ENCODE measurements at places on chromosomes 3 and 15.

DNA sequence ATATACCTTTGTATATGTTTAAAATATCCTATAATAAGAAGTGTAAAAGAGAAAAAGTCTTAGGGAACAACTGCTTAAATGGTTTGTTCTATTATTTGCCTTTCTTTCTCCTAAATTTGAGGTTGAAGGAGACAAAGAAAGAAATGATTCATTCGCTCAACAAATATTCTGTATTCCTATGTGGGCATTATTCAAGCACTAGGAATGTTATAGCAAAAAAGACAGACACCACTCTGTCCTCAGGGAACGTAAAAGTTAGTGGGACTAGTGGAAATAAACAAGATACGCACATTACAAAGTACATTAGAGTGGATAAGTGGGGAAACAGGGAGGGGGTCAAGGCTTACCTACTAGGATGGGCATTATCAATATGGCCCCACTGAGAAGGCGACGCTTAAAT lies 332.2 kb downstream of the LPP start:
- no peak for DNase-seq

- no peak for DNase-seq
Observed at GRCh38 chr3:46212101-46212500, 4.0 kb upstream of the CCR1 start.

DNA sequence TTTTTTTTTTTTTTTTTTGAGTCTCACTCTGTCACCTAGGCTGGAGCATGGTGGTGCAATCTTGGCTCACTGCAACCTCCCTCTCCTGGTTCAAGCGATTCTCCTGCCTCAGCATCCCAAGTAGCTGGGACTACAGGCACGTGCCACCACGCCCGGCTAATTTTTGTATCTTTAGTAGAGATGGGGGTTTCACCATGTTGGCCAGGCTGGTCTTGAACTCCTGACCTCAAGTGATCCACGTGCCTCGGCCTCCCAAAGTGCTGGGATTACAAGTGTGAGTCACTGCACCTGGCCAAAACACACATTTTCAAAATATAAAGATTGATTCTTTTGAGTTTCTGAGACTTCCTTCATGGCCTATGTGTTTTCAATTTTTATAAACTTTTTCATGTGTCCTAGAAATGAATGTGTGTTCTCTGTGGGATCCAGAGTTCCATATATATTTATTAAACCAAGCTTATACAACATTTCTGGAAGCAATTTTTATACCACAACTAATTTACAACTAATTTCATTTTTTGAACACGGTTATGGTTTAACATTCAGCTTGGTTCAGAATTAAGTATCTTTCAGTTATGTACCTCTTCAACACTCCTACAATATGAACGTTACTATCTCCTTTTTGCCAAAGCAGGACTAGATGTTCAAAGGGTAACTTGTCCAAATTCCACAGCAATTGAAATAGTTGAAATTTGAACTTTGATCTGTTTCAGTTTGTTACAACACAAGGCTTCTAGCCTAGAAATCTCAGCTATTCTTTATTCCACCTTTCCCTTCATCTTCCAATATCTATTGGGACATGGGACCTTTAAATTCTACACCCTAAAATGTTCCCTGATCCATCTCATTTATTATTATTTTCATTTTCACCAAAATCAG lies 1.5 kb downstream of the ACAD11 start:
- no peak for DNase-seq

DNA sequence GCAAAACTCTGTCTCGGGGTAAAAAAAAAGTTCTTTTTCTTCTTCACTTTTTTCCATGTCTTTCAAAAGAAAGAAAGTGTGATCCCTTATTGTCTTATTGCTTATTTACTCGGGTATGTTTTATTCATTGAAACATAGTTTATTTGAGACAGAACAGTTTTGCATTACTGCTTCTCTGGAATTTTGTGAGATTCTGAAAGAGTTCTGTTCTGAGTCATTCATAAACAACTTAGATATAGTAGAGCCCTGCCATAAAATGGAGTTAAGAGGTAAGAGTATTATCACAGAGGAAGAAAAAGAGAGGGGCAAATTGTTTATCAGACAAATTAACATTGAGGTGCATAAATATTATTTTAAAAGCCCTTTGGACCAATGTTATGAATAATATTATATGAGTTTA lies 522.2 kb downstream of the ROBO2 start:
- DNase-seq = no peak

- peak; percentile 96 for DNase-seq
Observed at GRCh38 chr3:125129512-125129997, 73.8 kb upstream of the HEG1 start.

GRCh38 chr15:95401587-95401986 lies 928.9 kb upstream of the NR2F2 start:
- DNase-seq = no peak

DNA sequence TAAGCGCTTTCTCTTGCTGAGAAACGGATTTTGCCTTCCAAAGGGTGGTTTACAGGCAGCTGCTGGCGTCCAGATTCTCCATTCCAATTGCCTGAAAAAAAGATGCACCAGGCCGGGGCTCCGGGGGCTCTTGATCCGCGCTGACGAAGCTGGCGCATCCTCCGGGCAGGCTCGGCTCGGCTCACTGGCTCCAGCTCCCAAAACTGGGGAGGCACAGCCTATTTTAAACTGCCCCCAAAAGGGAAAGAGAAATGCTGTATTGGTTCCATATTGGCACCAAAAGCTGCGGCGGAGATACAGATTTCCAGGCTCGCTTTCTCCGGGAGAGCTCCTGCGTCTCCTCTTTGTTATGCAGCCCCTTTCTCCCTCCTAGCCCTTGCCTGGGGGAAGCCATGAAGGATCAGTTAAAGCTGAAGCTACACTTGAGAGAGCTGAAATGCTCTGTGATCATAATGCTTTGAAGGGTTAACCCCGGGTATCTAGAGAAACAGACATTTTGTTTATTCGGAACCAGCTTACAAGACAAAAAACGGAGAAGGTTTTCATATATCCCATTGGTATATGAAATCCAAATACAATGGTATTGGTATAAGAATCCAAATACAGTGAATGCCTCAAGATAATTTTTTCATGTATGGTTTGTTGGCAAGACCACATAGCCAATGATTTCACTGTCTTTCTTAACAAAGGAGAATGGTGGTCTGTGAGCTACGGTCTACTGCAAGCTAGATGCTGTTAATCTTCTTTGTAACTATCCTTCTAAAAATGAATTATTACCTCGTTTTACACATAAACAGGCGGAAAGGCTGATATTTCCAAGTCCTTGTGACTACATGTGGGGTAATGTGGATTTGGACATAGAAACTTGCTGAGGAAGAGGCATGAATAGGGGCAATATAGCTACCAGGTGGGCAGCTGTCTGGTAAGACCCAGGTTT lies 693 bp downstream of the CD200 start:
- no peak for DNase-seq

DNA sequence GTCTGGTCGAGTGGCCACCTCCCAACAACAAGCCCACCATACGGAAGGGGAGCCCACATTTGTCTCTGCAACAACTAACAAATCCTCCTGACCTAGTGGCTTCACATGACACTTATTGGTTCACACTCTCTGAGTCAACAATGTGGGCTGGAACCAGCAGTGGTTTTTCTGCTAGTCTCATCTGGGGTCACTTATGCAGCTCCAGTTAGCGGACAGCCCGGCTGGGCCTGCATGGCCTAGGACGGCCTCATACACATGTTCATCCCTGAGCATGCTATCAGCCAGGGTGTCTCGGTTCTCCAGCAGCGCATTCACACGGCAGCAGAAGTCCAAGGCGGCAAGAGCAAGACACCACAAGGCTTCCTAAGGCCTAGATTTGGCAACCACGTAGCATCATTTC lies 281.7 kb downstream of the XXYLT1 start:
- DNase-seq = no peak

- no peak for DNase-seq
Observed at GRCh38 chr3:112860898-112861297, 14.2 kb upstream of the CD200R1L start.

- DNase-seq = no peak
Observed at GRCh38 chr3:49359623-49360022, 1.5 kb upstream of the GPX1 start.

DNA sequence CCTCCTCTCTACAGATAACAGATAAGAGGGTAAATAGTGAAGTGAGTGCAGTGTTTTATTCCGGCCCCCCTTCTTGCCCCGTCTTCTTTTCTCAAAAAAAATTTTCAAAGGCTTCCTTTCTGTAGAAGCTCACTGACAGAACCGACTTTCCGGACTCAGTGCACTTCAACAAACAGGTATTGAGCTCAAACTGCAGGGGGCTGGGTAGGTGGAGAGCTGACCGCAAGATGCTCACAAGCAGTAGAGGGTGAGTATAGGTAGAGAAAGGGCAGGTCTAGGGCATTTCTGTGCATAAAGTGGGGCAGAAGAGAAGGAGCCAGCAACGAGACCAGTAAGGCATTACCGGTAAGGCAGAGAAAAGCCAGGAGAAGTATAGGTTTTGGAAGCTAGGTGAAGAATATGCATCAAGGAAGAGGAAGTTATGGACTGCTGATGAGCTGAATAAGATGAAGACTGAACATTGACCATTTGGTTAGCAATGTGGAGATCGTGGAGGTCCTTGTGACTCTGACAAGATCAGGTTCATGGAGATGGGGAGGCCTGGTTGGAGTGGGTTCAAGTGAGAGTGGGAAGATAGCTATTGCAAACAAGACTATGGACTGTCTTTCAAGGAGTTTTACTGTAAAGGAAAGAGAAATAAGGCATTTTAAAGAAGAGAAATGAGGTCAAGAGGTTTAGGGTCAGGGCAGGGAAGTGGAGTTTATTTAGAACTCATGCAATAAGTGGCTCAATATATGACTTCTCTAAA lies 97.4 kb downstream of the ST6GAL1 start:
- DNase-seq = no peak

- DNase-seq = no peak
Observed at GRCh38 chr15:31932576-31932975, 97.7 kb upstream of the CHRNA7 start.

DNA sequence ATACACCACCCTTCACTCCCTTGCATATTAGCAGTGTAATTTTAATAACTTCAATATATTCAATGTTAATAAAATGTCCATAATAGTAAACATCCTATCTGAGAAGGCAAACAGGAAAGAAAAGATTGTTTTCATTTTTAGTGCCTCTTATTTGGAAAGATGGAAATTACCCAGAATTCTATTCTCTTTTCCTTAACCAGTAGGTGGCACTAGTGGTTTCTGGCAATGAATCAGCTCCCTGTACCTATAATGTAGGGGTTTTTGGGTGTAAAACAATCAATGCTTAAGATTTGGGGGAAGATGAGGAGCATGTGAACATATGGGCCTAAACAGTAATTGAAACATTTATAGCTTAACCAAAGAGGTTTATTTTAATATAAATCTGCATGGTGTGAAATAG lies 5.7 kb upstream of the SEMA6D start:
- DNase-seq = no peak

DNA sequence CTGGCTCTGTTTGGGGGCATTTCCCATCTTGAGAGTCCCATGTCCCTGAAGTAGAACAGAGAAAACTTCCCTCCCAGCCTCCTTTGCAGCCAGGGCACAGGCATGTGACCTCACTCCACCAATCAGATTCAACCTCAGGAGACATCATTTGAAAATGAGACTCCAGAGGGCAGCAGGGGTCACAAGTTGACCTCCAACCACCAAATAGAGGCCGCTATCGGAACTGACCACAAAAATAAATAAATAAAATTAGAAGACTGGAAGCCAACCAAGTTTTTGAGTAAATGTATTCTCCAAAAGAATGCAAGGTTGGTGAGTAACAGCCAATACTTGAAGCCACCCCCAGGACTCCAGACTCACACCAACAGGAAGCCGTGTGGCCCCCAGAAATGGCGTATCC lies 106.5 kb downstream of the CHSY1 start:
- DNase-seq = no peak

GRCh38 chr15:50758712-50759205 lies 6.7 kb downstream of the SPPL2A start:
- no peak for DNase-seq

- DNase-seq = no peak
Observed at GRCh38 chr3:5694266-5694665, 506.8 kb downstream of the EDEM1 start.

DNA sequence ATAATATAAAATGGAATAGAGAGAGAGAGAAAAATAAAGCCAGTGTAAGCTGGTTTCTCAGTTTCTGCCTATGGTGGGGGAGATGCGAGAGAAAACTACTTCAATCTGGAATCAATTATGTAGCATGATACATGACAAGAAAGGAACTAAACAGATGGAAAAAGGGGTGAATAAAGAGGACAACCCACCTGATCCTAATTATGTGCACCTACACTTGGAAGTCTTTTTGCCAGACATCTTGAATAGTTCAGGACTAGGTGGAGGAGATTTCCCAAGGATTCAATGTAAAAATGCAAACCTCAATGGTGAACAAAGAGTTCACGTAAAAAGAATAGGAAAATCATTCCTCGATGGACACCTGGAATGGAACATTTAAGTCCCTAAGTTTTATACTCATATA lies 524.4 kb upstream of the RGMA start:
- DNase-seq = no peak

DNA sequence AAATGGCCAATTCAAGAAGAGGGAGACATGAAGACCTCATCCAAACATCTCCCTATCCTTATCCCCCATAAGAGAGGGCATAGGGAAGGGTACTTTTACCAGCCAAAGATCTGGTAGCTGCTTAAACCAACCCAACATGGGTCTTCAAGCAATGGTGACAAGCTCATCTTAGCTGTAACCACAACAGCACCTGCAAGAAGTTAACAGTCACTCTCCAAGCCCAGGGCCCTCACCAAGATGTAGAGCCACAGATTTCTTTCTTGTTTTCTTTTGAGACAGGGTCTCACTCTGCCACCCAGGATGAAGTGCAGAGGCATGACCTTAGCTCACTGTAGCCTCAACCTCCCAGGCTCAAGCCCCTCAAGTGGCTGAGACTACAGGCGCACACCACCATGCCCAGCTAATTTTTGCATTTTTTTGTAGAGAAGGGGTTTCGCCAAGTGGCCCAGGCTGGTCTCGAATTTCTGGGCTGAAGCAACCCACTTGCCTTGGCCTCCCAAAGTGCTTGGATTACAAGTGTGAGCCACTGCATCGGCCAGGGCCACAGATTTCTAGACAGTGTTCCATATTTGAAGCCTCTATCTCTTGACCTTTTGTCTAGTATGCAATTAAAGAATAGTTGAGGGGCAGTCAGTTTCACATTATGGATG lies 57.1 kb downstream of the DHX30 start:
- DNase-seq = no peak

GRCh38 chr3:130569461-130570365 lies 52.7 kb downstream of the COL6A6 start:
- no peak for DNase-seq

GRCh38 chr3:42504334-42505127 lies 2.1 kb downstream of the VIPR1 start:
- no peak for DNase-seq

DNA sequence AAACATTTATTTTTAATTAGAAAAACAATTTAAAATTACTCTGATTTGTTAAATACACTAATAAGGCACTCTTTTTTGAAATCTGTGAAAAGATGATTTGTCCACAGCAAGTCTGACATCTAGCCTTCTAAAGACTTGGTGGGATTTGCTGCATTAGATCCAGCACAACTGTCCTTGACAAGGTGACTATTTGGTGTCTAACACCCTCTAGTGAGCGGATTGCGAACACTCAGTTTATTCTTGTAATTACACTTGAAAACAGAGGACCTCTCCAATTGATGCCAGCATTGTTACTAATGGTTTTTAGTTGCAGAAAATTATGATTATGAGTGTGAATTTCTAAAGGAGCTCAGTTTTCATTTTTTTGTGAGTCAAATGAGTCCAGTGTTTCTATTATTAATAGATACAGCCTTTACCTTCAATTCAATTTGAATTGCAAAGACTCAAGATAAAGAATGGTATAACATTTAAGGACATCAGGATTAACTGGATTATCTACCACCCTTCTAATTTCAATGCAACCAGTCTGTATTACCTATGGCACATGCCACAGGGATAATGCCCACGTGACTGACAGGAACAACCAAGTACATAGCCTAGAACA lies 29.7 kb upstream of the STRIT1 start:
- DNase-seq = peak; percentile 39
